ENCODE measurements at places on chromosomes 1 and 21.

GRCh38 chr1:230899841-230900251 lies 31.5 kb upstream of the C1orf198 start:
- DNase-seq = no peak

DNA sequence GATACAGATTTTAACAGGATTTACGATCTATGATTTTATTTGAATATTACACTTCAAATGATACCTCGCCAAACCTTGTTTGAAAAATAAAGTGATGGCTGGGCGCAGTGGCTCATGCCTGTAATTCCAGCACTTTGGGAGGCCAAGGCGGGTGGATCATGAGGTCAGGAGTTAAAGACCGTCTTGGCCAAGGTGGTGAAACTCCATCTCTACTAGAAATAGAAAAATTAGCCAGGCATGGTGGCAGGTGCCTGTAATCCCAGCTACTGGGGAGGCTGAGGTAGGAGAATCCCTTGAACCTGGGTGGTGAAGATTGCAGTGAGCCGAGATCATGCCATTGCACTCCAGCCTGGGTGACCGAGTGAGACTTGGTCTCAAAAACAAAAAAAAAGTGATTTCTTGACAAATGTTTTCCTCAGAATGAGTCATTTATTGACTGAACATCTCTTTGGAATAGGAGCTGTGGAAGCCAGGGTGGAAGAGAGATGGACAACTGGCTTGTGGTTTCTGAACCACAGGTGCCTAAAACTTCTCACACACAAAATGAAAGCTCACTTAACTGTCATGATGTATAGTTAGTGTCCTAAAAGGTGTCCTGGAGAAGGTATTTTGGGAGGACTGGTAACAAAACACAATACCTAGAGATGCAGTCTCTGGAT lies 11.9 kb downstream of the PKNOX1 start:
- peak; percentile 79 for DNase-seq

DNA sequence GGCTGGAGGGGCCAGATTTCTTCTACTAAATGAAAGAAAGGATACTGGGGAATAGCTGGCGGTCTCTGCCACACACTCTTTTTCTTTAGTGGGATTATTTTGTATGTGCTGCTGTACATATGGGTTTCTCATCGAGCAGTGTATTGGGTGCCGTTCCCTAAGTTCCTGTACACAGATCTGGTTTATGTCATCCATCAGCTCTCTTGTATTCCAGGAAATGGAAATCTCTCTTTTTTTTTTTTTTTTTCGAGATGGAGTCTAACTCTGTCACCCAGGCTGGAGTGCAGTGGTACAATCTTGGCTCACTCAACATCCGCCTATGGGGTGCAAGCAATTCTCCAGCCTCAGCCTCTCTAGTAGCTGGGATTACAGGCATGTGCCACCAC lies 27.0 kb upstream of the NID1 start:
- no peak for DNase-seq

DNA sequence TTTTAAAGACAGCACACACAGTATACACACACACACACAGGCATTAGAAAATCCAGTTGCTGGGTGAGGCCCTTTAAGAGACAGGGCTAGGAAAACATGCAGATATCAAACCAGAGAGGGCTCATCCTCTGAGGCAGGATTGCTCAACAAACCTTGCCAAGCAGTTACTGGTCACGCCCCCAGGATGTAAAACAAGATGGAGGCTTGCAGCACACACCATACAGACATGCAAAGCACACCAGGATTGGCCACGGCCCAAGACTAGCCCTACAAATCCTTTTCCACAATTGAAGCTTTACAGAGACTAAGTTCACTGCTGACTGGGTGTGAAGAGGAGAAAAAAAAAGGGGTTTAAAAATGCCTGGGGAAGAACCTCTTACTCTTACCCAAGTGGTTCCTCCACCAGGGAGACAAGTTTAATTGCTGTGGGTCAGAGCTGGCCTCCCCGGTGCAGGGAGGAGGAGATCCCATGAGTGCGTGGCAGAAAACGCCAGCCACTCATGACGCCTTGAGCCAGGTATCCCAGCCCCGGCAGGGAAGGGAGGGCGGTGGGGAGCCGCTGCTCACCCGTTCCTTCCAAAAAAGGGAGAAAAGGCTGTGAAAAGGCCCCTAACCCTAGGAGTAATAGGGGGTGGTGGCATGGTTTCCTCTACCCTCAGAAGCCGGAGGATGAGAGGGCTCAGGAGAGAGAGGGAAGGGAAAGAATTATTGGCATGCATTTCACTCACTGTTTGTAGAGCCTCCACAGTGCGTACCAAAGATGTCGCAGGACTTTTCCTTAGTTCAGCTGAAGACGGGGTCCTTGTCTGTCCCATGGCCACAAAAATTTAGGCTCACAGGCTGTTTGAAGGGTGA lies 594.6 kb upstream of the ZP4 start:
- DNase-seq = peak; percentile 3

- no peak for DNase-seq
Measured at GRCh38 chr1:217052196-217052595, 329.0 kb upstream of the ESRRG start.

- no peak for DNase-seq
Measured at GRCh38 chr1:233675446-233675845, 61.5 kb downstream of the KCNK1 start.

GRCh38 chr1:53134961-53135734 lies 7.3 kb downstream of the SLC1A7 start:
- DNase-seq = peak; percentile 22

GRCh38 chr1:21439721-21440629 lies at the start of gene NBPF3:
Gene NBPF3, plus strand, starts transcription at chr1:21440137. Its CDS starts 4,950 bp downstream, at chr1:21445087.
- peak; percentile 86 for DNase-seq

GRCh38 chr21:39637197-39637970 lies 24.6 kb downstream of the B3GALT5 start:
- DNase-seq = no peak

GRCh38 chr21:35825370-35826353 lies 234.7 kb downstream of the SETD4 start:
- no peak for DNase-seq

GRCh38 chr1:77825131-77825709 lies 45.8 kb downstream of the MIGA1 start:
- peak; percentile 91 for DNase-seq

GRCh38 chr1:183604815-183605214 lies 14.6 kb upstream of the NCF2 start:
- no peak for DNase-seq
